HL-60 (cell line): ENCODE measurements at places on chromosomes 2 and 18.
A peak's percentile ranks its signal among the peaks of the same experiment; 100 is the strongest.

DNA sequence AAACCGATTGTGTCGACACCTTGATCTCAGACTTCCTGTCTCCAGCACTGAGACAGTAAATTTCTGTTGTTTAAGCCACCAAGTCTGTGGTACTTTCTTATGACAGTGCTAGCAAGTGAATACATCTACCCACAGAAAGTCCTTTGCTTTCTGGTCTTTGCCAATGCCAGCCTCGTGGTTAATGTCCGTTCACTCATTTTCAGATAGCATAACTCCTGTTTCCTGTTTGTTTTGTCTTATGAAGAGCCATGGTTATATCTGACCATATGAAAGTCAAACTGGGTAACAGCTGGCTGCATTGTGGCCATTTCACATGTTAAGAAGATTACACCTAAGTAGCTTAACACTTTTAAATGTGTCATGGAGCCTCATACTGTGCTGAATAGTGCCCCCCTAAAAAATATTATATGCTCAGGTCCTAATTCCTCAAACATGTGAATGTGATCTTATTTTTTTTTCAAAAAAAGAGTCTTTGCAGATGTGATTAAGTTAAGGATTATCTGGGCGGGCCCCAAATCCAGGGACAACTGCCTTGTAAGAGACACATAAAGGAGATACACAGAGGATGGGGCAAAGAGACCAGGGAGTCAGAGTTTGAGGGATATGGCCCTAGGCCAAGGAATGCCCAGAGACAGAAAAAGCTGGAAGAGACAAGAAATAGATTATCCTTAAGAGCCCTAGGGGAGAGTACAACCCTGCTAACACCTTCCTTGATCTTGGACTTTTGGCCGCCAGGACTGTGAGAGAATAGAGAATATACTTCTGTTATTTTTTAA, 118.0 kb downstream of the KCNE4 start:
- DNase-seq: no peak

- DNase-seq: no peak
Measured at GRCh38 chr2:187567126-187567525, 12.9 kb upstream of the TFPI start.

DNA sequence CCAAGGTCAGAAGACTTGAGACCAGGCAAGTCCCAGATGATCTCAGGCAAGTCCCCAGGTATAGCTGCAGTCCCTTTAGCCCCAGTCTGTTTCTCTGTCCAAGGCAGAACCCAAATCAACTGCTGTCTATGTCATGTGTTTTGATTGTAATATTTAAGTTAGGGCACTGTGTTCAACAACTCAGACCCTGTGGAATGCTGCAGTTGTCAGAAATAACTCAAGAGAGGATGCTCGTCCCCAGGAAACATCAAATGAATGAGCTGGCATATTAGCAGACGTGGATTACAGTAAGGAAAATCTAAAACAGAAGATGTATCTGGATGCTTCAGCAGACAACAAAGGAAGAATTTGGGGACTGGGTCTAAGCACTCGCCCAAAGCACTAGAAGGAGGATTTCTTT, 70.1 kb downstream of the BCL11A start:
- DNase-seq: no peak

GRCh38 chr18:2723207-2723606, 67.7 kb downstream of the SMCHD1 start:
- DNase-seq: no peak

DNA sequence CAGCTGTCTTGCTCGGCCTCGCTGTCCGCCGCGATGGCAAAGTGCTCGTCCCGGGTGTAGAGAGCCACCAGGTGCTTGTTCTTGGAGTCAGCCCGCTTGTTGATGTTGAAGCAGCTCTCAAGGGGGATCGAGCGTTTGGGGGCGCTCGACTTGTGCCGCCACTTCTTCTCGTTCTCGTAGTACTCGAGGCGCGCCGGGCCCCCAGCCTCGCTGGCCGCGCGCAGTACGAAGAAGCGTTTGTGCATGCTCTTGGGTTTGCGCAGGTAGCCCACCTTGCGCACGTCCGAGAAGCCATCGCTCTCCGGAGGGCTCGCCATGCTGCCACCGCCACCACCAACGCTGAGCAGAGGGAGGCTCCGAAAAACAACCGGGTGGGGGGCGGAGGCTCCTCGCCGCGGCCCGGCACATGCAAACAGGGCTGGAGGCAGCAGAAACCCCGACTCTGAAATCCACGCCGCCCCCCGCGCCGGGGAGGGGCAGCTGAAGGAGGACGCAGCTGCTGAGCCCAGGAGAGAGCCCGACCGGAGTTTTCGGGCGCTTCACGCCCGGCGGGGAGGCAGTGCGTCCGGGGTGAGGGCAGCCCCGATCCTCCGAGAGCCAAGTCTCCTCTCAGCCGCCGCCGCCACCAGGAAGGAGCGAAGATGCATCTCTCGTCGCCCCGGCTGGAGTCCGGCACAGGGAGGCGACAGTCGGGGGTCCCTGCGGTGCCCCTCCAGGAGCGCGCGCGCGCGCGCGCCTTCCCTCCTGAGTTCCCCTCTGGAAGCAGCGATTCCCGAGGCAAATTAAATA, 1.0 kb downstream of the IRS1 start:
- no peak for DNase-seq

DNA sequence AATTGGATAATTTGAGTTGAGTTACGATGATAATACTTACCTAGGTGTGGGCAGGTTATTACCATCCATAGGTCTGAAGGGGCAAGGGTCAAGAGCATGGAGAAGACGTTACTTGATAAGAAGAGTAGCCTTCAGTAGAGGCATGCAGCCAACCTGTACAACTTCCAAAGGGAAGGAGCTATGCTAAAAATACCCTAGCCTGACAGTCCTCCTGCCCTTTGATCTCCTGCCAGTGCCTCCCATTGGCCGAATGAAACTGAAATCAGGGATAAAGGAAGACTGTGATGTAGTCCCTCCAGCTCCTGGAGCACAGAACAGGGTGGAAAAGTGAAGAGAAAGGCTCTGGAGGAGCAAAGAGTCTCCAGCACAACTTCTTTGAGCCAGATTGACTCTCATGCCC, 487.4 kb downstream of the ADCYAP1 start:
- no peak for DNase-seq

DNA sequence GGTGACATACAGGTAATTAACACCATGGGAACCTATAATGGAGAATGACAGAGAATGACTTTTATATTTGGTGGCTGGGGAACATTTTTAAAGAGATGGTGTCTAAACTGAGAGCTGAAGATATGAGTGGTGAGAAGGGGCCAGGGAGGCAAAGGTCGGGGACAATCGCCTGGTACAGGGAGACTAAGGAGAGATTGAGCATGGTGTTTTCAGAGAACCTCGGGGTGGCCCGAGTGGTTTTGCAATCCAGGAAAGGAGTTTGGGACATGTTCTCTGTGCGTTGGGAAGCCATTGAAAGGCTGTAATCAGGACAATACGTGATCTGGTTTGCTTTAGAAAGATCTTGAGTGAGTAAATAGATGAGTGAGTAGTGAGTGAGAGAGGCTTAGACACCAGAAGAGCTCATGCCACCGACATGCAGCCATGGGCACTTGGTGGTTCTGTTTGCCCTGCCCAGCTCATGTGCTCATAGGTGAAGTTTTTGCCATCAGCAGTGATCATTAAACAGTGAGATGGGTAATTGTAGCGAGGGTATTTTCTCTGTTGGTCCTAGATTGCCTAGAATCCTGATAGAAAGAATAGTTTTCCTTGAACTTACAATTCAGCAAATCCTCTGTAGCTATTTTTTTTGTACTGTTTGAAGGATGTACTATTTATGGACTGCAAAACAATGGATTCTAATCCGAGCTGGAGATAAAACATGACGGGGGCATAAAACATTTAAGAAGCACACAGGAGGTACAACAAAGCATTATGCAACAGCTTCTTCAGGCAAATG, 114.7 kb downstream of the SH3RF3 start:
- DNase-seq: no peak

DNA sequence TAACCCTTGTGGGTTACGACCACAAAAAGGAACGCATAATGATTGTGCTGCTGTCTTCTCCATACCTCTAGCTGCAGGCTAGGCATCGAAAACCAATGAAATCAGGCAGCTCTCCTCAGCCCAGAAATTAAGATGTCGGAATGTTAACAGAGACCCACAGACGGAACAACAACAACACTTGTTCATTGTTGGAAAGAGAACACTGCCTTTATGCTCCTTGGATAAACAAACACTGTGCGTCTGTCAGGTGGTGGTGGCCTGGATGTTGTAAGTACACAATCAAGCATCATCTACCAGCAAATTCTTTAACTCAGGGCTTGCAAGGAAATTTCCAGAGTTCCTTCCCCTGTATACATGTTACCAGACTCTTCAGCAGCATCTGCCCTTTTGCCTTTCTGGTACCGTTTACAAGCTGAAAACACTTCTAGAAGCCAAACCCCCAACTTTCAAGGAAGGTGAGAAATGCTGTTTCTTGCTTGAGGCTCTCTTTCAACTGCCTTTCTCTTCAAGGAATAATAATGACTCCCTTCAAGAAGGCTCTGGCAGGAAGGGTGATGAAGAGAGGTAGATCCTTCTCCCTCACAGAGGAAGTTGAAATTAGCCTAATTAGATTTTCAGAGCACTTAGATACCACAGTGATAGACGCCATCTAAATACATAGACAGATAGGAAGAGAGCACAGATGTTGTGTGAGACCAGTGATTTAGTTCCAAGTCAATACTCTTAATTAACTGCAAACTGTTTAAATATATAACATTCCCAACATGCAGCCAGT, 332.7 kb downstream of the ZNF521 start:
- no peak for DNase-seq

- DNase-seq: peak; percentile 81
Measured at GRCh38 chr2:85309699-85310321, 18.0 kb downstream of the TGOLN2 start.

- no peak for DNase-seq
Measured at GRCh38 chr2:134640494-134640893, 78.3 kb downstream of the TMEM163 start.

DNA sequence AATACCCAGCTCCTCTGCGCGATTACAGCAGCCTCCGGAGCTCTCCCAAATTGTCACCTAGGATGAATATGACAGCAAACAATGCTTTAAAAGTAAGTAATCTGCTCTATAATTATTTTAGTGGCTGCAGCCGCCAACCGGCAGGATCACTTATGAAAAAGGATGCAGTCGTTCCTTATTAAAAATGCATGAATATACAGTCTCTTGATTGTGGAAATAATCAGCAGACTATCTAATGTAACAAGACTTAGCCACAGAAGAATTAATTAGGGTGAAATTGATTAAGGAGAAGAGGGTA, 71.8 kb upstream of the STPG4 start:
- DNase-seq: no peak

GRCh38 chr18:2978661-2979106, 34.3 kb downstream of the LPIN2 start:
- DNase-seq: no peak

DNA sequence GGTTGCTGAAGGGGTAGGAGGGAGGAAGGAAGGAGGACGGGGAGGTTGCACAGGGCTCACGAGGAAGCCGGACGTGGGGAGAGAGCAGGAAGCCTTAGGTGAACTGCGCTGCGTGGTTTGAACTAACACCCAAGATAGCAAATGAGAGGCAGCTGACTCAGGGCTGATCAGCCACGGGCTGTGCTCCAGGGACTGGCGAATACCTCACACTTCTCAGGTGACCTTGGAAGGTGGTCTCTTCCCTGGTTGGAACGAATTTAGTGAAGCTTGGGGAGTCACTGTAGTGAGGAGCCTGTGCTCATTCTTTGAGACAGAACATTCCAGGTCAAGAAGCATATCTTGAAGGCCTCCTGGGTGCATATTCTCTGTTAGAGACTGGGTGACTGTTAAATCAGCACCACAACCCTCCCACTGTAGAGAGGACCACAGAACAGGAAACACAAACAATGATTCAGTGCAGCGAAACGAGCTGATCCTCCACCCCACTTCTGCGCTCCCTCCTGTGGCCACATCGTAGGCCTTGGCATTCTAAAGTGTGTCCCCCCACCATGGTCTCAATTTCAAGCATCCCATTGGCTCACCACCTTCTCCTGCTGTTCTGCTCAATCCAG, 33.8 kb downstream of the TOGARAM2 start:
- DNase-seq: peak; percentile 43

- DNase-seq: no peak
Measured at GRCh38 chr2:16171425-16171920, 231.1 kb downstream of the MYCN start.

DNA sequence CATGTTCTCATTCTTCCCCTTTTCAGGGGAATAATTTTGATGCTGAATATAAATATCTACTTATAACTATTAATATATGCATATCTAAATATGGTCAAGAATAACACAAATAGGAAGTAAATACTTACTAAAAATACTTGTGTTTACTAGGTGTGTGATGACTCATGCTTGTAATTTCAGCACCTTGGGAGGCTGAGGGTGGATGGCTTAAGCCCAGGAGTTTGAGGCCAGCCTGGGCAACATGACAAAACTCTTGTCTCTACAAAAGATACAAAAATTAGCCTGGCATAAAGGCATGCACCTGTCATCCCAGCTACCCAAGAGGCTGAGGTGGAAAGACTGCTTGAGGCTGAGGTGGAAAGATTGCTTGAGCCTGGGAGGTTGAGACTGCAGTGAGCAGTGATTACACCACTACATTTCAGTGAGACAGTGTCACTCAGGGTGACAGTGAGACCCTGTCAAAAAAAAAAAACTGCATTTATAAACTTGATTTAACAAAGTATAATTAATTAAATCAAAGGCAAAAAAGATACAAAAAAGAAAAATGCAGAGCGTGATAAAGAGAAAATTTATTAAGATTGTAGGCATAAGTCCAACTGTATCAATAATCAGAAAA, 703.1 kb upstream of the VRK2 start:
- DNase-seq: no peak

GRCh38 chr18:75221897-75222296, 11.3 kb downstream of the TSHZ1 start:
- DNase-seq: no peak

GRCh38 chr2:238203973-238204683, 633 bp upstream of the ILKAP start:
- peak; percentile 47 for DNase-seq

DNA sequence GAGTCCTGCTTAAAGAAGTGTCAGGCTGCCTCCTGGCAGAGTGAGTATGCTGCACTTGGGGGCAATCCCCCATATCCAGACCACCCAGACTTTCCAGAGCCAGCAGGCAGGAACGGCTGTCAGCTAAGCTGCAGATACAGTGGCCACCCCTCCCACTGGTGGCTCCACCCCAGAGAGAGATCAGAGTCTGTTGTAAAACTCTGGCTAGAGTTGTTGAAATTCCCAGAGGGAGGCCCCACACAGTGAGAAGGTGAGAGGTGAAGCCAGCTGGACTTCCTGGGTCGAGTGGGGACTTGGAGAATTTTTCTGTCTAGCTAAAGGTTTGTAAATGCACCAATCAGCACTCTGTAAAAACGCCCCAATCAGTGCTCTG, 533.8 kb upstream of the ACVR2A start:
- no peak for DNase-seq

- DNase-seq: no peak
Measured at GRCh38 chr2:119490653-119491195, 33.6 kb downstream of the SCTR start.

- DNase-seq: no peak
Measured at GRCh38 chr2:48982887-48983435, 171.4 kb downstream of the FSHR start.

DNA sequence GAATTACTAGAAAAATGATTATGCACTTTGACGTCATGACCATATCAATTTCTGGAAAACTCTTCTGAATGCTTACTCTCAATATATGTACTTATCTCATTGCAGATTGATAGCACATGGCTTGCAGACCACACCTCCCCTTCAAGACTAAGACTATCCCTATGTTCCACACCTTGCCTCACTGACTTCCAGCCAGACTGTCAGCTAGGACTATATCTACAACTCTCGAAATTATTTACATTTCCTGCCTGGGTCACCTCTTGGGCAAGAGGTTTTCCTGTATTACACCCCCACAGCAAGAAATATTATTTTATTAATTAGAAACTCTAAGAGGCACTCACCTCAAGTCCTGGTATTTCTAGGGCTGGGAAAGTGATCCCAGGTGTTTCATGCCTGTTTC, 236.6 kb downstream of the CYRIA start:
- no peak for DNase-seq
